A549 (cell line): ENCODE measurements at places on chromosomes 5 and 9.
A peak's percentile ranks its signal among the peaks of the same experiment; 100 is the strongest.

DNA sequence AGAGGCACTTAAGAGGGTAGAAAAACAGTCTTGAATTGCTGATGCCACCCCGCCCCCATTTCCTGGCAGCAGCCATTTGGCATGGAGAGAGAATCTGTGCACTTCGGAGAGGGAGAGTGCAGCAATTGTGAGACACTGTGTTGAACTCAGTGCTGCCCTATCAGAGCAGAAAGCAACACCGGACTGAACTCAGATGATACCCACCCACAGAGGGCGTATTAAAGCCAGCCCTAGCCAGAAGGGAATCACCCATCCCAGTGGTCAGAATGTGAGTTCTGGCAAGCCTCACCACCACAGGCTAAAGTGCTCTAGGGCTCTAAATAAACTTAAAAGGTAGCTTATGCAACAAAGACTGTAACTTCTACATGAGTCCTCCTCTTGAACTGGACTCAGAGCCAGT is 88.4 kb upstream of the RGS7BP start:
- DNase-seq, result peak; percentile 1

DNA sequence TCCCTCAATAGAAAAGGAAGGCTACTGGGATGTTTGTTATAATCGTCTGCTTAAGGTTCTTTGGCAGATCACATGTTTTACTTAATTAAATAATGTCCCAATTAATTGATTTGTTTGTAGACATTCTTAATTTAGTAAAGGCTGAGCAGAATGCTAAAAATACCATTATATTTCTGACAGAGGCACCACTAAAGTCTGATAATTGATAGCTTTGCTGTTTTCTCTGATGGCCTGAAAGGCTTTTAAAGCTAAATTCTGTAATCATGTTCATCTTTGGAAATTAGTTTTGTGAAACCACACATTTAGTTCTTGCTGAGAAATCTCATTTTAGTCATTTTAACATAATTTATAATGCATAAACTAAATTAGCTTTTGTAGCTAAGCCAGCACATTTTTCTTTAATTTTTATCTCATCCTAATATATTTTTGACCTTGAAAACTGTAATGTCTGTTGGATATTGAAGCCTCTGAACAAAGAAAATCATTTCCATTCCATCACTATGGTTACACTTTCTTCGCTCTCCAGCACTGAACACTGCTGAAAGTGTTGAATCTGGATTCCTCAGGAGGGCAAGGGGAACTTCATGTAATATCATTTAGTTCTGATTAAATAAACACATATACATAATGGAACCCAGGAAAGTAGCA is 329.4 kb downstream of the ELAVL2 start:
- no peak for DNase-seq

DNA sequence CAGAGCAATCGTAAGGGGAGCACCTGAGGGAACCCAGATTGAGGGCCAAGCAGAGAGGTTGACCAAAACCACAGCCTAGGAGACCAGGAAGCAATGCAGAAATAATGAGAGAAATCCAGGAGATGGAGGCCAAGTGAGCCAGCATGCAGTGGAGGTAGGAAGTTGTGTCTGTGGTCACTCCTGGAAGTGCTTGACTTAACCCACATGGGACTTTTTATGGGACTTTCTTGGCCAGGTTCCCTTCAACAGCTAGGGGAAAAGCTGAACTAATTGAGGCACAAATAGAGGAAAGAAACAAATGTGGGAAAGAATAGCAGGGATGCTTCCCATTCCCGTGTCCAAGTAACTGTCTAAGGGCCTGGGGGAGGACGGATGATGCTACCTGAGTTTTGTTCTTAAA is 293.2 kb upstream of the CLINT1 start:
- DNase-seq, result no peak

GRCh38 chr5:79521156-79521555 is 7.2 kb upstream of the HOMER1 start:
- DNase-seq, result no peak

DNA sequence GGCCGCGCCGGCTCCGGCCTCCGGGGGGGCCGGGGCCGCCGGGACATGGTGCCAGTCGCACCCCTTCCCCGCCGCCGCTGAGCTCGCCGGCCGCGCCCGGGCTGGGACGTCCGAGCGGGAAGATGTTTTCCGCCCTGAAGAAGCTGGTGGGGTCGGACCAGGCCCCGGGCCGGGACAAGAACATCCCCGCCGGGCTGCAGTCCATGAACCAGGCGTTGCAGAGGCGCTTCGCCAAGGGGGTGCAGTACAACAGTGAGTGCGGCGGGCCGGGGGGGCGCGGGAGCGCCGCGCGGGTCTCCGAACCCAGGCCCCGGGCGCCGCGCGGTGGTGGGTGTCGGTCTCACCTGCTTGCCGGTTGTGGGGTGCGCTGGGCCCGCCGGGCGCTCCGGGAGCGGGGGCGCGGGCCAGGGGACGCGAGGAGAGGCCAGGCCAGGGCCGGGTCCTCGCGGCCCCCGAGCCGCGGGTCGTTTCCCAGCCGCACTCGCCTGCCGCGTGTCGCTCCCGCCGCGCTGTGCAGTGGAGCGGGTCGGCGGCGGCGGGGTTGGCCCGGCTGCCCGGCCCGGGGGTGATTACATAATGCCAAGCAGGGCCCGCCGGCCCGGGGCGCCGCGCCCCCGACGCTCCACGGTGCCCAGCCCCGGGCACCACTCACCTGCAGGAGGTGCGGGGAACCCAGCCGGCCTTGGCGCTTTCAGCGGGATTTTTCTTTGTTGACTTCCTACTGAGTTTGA is 492 bp downstream of the RABL6 start:
- no peak for DNase-seq

- DNase-seq, result no peak
Measured at GRCh38 chr5:35061211-35061770, 13.5 kb upstream of the AGXT2 start.
